A549 treated with CpdA at 1 μM for 4 hours (cell line): ENCODE measurements at places on chromosomes 2 and 18. TPM values are rescaled to one million over a fixed set of nuclear protein-coding genes. Genes with fewer than 3 reads are reported as not detected.

Gene ASXL2
- 10.9 to 15.9 TPM (median 14.6 TPM) in 5 replicates for total RNA-seq

Gene CHN1
- 18.2 to 24.9 TPM (median 20.1 TPM) in 5 replicates for total RNA-seq

Gene AKAIN1
- total RNA-seq: not detected in 5 replicates

Gene TACR1
- 0.09 to 0.35 TPM (median 0.15 TPM) in 5 replicates for total RNA-seq

Gene ALK
- total RNA-seq: 0.06 TPM in 1 of 5 replicates, not detected in the others

Gene ANTXR1
- 112 to 165 TPM (median 140 TPM) in 5 replicates for total RNA-seq

Gene PAX8
- 0.64 to 1.4 TPM (median 0.78 TPM) in 5 replicates for total RNA-seq

Gene NMUR1
- total RNA-seq: 0.01 to 0.05 TPM in 2 of 5 replicates, not detected in the others

Gene HTR2B
- 0.07 to 0.19 TPM (median 0.13 TPM) in 4 of 5 replicates, not detected in the other for total RNA-seq

Gene DIPK1C
- total RNA-seq: not detected in 5 replicates

Gene GBX2
- total RNA-seq: 2.2 to 3.7 TPM (median 2.6 TPM) in 5 replicates

Gene DCDC2C
- total RNA-seq: 0.29 to 0.36 TPM in 2 of 5 replicates, not detected in the others

Gene C1GALT1C1L
- 1.2 to 2.3 TPM (median 1.7 TPM) in 5 replicates for total RNA-seq

Gene DUSP2
- 0.22 to 0.50 TPM (median 0.46 TPM) in 5 replicates for total RNA-seq

Gene CBLN2
- total RNA-seq: 0.05 to 0.10 TPM (median 0.09 TPM) in 4 of 5 replicates, not detected in the other

Gene ERLEC1
- 57.4 to 70.8 TPM (median 61.7 TPM) in 5 replicates for total RNA-seq

Gene ACMSD
- total RNA-seq: not detected in 5 replicates

Gene VIL1
- 0.10 to 0.95 TPM (median 0.36 TPM) in 5 replicates for total RNA-seq
